ENCODE measurements at places on chromosomes 11 and 22.

GRCh38 chr11:71188073-71188472 is 64.3 kb downstream of the SHANK2 start:
- DNase-seq: no peak

DNA sequence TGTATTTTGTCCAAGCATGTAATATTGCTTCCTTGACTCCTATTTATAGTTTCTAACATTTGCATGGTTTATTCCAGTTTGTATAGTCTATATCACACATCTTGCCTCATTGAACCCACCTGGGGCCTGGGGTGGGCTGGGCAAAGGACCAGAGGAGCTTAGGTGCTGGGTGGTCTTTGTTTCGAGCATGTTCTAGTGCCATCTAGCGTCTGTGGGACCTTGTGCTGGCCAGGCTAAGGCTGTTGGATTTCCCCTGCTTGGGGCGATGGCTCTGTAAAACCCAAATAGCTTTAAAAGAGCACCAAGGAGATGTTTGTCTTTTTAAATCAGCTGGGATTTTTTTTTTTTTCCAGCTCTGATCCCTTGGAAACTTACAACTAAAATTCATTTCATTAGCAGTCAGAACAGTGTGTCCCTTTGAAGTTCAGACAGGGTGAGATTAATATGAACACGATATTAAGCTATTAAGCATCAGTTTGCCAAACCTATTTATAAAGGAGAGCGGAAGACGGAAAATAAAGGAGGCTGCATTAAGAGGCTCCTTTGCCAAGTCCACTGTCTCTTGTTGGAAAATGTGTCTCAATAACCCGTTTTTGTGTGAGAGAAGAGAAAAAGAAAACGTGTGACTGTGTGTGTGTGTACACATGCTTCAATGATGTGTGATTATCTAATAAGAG is 157.4 kb downstream of the COMMD9 start:
- no peak for DNase-seq

DNA sequence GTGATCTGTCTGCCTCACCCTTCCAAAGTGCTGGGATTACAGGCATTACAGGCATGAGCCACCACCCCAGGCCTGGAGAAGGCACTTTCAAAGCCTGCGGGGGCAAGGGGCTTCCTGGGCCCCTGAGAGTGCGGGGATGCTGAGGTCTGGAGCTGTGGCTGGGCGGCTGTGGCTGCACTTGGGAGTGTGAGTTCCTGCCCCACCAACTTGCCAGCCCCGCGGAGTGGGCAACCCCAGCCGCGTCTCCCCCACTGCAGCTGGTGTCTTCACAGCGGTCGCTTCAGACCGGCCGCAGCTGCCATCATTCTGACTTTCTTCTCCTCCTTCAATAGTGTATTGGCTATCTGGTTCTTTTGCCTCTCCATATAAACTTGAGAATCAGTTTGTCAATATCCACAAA is 10.7 kb upstream of the MAP6 start:
- no peak for DNase-seq

DNA sequence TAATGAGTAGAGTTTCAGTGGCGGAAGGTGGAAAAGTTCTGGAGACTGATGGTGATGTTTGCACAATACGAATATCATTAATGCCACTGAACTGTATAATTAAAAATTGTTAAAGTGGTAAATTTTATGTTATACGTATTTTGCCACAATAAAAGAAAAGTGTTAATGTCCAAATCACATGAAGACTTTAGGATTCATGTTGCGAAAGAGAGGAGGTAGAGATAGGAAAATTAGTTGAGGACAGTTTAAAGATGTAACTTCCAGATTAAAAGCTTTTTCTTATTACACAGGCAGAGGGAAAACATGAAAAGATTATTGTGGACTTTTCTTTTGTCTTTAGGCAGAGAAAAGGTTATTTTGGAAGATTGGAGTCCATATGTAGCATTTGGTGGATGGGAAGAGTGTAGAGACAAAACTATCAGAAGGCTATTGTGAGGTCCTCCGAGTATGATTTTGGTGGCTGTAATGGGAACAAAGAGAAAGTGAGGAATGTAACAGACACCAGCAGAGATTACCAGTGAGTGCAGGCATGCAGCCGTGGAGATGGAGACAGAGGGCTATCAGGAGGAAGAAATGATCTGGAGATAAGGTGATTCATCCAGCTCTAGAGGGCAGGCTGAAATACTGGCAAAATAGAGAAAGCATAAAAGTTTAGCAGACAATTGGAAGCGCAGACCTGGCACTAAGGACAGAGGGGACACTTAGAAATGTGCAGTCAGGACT is 12.5 kb downstream of the VPS26B start:
- DNase-seq: no peak
